ENCODE measurements at places on chromosomes 6 and 20.

GRCh38 chr20:46145713-46146112 is 27.6 kb downstream of the CD40 start:
- no peak for DNase-seq

- DNase-seq = no peak
Observed at GRCh38 chr6:40721271-40721952, 134.2 kb upstream of the LRFN2 start.

- no peak for DNase-seq
Observed at GRCh38 chr20:24718696-24719095, 230.4 kb upstream of the CST7 start.

- no peak for DNase-seq
Observed at GRCh38 chr6:160455081-160455480, 106.9 kb downstream of the SLC22A3 start.

DNA sequence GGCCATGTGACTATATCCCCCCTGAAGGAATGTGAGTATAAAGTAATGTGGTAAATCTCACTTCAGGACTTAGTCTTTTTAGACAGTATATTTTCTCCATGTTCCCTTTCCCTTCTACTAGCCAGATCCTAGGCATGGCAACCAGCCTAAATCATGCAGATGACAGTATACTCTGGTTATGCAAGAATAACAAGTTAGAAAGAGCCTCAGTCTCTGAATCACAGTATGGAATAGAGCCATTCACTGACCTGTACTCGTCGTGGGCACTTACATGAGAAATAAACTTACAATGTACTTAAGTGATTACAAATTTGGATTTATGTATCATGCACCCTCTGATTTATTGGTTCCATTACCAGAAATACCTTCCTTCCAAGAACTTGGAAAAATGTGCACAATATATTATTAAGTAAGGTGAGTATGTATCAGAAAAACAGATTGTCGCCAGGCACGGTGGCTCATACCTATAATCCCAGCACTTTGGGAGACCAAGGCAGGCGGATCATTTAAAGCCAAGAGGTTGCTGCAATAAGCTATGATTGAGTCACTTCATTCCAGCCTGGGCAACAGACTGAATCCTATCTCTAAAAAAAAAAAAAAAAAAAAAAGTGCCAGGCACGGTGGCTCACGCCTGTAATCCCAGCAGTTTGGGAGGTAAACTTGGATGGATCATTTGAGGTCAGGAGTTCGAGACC is 25.1 kb upstream of the FAM8A1 start:
- DNase-seq = no peak

All from activated naive CD4-positive, alpha-beta T cell treated with Interleukin-2 at 50 U/mL for 16 hours (primary cell).